Activated T-cell treated with anti-CD3 and anti-CD28 coated beads for 4 hours (primary cell): ENCODE measurements at places on chromosomes 1 and 21.

DNA sequence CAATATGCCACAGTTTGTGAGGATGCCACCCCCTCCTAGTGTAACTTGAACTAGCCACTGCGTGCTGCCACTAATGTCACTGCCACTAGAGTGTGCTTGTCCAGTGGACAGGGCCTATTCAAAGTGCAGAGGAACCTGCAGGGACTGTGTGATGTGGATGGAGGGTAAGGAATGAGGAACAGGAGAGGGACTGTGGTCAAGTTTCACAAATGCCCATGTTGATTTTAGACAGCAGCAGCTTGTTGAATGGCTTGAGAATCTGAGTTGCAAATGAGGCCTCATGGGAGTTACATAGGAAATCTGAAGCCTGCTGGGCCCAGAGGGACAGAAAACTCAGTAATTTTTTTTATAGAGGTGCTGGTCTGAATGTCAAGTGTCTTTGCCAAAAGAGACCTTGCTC lies 112.3 kb downstream of the HHAT start:
- DNase-seq, result no peak

DNA sequence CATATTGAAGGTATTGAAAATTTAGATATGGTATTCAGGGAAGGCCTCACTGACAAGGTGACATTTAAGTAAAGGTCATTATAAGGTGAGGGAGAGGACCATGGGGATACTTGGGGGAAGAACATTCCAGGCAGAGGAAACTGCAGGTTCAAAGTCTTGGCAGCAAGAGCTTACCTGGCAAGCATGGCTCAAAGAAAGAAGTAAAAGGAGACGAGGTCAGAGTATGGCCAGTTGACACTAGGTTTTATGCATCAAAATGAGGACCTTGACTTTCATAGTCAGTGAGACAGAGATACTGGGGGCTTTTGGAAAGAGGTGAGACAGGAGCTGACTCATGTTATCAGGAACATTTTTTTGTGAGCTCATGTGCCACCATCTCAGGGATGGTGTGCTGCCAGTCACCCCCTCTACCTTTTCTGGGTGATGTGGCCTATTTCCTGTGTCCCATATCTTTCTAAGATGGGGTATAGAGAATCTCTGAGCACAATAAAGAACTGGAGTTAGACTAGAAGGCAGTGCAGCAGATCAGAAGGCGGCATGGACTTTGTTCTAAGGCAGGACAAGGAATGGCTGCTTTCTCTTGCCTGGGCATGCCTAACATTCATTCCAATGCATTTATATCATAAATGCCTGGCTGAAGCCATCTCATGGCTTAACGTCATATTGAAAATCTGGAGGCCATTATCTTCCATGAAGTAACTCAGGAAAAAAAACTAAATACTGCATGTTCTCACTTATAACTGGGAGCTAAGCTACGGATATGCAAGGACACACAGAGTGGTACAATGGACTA lies 406.7 kb downstream of the NTNG1 start:
- no peak for DNase-seq

DNA sequence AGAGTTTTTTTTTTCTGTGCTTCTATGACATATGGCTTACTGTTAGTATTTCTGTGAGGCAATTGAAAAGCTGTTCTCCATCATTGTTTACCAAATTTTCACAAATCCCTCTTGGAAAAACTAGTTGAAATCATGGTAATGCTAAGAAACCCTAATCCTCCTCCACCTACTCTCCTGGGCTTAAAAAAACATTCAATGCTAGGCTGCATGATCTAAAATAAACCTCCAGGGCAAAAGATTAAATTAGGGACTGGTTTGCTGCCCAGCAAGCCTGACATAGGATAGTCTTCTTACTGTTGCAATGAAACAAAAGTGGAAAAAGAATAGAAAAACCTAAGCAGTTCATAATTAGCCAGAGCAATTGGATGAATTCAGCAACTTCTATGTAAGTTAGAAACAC lies 16.1 kb downstream of the C1orf52 start:
- no peak for DNase-seq

DNA sequence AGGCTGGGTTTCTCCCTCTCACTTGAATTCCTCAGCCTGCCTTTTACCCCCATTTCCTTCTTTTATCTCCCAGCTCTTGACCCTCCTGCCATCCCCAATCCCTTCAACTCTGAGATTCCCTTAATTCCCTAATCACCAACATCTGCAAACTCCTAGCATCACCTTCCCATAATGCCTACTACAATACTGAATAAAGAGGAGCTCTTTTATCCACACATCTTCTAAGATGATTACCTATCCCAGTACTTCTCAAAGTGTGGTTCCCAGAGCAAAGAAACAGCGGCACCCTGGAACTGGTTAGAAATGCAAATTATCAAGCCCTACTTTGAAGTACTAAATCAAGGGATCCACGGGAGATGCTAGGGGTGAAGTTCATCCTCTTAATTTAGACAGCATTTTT lies 21.2 kb upstream of the UBE2U start:
- DNase-seq, result no peak

GRCh38 chr1:71393301-71393700 lies 312.5 kb upstream of the ZRANB2 start:
- DNase-seq, result no peak

DNA sequence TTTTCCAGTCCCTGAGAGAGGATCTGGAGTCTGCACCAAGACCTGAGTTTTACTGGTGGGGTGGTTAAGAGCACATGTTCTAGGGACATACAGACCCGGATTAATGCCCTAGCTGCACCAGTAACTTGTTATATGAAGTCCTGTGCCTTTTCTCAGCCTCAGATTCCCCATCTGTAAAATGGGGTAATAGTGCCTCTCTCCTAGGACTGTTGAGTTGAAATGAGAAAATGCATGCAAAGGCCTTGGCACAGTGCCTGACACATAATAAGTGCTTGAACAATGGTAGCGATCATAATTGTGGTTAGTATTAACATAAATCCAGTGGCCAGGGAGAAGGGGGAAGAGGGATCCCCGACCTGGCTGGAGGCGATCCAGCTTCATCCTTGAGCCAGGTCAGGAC lies 12.3 kb downstream of the AHDC1 start:
- DNase-seq, result no peak
